ENCODE measurements at places on chromosomes 11 and 22.

- DNase-seq: no peak
These were observed 1.7 kb downstream of the C2CD2L start for GRCh38 chr11:119108857-119109221.

GRCh38 chr11:29783506-29783905 is 233.3 kb downstream of the KCNA4 start:
- DNase-seq: no peak

- DNase-seq: no peak
These were observed 13.6 kb downstream of the FJX1 start for GRCh38 chr11:35631891-35632290.

GRCh38 chr11:2128511-2129307 is 10.5 kb downstream of the IGF2 start:
- DNase-seq: no peak
